Right ventricle myocardium superior (tissue), 1 donor: ENCODE measurements at places on chromosomes 1 and 21.

GRCh38 chr1:76583235-76583868, 283.9 kb upstream of the ST6GALNAC5 start:
- DNase-seq = no peak

GRCh38 chr1:60984062-60984799, 98.1 kb upstream of the NFIA start:
- DNase-seq = peak; percentile 72

DNA sequence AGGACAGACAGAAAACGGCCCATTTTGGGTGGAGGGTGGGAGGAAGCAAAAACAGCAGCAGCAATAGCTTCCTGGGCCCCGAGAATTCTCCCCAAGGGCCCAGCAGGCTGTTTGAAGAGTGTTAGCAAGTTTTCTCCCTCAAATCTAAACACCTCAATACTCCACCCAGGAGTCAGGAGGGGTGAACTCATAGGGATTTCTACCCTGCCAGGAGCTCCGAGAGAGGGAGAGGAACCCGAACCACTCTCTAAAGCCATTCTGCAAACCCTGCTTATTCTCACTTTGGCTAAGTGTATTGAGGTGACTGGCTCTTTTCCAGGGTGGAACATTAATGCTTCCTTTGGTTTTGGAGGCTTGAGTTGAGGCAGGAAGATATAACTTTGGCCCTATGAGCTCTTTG, 55.6 kb upstream of the PPM1J start:
- DNase-seq = no peak

GRCh38 chr1:109246141-109246551, 3.2 kb upstream of the CELSR2 start:
- no peak for DNase-seq

DNA sequence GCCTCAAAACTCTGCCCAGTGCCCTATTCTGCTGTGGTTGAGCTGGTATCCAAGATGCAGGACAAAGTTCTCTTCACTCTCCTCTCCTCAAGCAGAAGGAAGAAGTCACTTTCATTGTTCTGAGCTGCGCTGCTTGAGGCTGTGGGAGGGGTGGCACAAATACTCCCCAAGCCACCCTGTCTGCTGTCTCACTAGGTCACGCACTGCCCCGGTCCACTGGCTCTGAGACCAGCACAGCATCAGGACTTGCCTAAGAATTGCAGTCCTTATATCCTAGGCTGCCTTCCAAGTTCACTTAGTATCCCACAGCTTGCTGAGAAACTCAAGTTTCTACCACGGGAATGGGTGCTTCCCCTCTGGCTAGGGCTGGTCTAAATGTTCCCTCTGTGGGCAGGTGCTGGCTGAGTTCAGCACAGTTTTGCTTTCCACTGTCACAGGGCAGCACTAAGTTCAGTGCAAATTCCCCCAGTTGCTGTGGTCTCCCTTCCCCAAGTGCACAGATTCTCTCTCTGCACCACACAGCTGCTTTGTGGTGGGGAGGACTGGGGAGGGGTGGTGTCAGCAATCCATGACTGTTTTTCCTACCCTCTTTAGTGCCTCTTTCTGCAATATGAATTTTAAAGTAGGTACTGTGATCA, 32.4 kb downstream of the SLC9C2 start:
- no peak for DNase-seq

DNA sequence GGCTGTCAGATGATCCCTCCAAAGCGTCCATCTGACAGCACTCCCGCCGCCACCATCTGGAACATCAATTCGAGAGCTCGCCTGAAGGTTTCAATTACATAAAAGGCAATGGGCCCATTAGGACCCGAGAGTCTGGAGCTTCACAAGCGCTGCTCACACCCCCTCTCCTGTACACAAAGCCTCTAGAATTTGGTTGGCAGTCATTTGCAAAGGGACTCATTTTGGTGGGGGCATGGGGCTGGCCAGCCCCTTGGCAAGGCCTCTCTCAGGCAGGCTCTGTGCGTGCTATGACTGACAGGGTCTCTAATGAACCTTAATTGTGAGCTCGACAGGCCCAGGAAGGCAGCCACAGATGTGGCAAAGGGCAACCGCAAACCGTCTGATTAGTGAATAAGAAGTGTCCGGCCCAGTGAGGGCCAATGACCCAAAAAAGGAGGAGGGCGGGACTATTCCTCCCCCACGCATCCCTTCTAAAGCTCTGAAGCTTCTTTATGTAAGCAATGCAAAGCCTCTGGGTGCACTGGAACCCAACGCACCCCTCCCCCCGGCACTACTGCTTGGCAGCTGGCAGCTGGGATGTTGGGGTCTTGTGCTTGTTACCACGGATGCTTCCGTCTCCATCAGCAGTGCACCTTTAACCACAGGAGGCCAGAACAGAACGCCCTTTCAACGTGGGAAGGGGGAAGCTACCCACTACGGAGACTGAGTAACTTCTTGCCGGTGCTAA, 79.4 kb downstream of the CAPZB start:
- DNase-seq = no peak

DNA sequence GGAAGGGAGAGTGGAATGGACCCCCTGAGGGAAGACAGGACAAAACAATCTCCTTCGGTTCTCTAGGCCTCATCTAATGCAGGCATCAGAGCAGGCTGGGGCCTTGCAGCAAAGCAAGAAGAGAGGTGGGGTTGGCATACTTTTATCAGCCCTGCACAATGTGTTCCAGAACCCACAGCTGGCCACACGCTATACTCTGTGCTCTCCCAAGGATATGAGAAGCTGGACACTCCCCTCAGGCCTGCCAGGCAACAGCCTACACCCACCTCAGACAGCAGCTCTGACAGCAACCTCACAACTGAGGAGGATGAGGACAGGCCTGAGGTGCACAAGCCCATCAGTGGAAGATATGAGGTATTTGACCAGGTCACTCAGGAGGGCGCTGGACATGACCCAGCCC, 27.3 kb downstream of the LY9 start:
- no peak for DNase-seq

DNA sequence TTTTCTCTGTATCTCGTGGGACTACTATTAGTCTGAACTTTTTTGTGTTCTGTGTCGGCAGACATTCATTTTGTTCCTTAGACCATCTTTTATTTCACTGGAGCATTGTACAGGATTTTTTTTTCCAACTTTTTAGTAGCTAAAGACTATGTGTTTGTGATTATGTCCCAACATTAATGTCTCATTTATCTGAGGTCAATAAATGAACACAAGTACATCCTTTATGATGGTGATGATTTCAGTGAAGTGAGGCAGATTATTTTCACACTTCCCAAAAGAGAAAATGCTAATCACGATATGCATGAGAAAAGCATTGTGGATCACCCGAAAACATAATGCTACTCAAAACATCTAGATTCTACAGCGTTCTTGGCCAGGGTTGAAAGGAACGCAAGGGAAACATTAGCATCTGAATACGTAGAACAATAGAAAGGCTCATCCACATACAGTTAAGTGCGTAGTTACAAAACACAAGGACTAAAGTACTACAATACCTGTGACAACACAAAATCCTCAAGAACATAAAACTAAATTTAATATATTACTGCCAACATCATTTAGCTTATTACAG, 981.7 kb upstream of the NCAM2 start:
- no peak for DNase-seq

DNA sequence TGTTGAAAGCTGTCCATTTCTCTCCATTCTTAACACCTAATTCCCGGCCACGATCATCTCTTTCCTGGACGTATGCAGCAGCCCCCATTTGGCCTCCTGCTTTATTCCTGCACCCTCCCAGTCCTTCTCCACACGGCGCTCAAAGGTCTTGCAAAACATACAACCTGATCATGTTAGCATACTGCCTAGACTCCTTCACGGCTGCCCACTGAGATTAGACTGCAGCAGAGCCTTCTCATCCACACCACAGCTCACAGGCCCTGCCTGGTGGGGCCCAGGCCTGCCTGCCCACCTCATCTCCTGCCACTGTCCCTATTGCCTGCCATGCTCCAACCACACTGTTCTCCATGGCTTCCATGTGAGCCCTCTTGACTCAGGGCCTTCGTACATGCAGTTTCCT, 2.7 kb downstream of the GOLT1A start:
- no peak for DNase-seq

GRCh38 chr1:157878059-157878458, 36.5 kb upstream of the CD5L start:
- no peak for DNase-seq

DNA sequence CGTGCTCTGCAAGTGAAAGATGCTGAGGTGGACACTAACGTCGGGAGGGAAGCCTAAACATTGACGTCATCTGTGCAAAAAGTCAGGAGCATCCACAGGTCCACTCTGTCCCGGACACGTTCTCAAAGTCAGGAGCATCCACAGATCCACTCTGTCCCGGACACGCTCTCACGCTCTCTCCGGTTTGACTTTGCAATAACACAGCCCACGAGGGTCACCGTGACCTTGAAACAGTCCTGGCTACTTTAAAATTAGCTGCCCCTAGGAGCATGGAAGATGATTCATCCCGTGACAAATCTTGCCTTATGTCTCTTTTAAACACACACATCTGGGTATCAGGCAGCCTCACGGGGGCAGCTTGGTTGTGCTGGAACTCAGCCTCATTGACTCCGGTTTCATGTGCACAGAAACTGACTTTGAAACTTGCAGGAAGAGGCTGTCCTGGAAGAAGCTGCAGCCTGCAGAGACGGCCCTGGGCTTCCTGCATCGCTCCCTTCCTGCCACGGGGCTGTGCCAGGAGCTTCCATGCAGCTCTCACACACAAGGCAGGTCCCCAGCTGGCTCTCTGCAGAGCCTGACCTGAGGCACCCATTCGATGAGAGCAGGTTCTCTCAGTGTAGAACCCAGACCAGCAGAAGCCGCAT, 18.1 kb upstream of the COL18A1 start:
- peak; percentile 72 for DNase-seq

DNA sequence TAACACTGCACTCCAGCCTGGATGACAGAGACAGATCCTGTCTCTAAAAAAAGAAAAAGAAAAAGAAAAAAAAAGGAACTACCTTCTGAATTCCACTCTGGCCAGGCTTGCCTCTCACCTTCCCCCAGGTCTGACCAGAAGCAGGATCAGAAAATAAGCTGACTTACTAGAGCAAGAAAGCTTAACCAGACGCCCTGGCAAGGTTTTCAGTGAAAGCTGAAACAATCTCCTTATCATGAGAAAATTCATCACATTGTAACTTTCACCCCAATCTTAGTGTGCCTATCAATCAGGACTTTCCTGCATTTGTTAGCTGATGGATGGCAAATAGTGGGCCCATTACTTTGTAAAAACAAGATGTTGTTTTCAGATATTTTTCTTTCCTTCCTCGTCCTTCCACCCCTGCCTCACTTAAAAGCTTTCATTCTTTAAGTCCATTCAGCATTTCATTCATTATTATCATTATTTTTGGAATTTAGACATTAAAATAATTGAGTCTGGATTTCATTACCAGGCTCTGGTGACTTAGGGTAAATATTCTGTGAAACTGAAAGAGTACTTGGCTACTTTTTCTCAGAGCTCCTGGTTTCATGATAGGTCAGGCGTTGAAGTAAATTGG, 96.5 kb upstream of the CD34 start:
- DNase-seq = no peak

GRCh38 chr1:236514703-236515442, 8.9 kb upstream of the LGALS8 start:
- no peak for DNase-seq

DNA sequence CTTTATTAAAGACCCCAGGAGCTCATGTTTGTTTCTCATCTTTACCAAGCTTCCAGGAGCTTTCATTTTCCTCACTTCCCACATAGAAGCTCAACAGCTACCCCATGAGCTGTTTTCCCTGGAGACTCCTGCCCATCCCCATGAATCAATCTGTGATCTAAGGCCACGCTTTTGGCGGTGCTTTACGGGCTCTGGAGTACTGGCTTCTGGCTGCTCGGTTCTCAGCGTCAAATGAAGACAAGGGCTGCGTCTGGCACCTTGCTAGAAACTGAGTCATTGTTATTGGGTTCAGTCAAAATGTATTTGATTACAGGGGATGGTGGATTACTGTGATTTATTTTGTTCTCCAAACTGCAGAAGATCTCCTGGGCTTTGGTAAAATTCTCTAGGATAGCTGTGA, 39.9 kb downstream of the ACP6 start:
- DNase-seq = no peak

- no peak for DNase-seq
These were observed 199.5 kb downstream of the LRRIQ3 start for GRCh38 chr1:73998348-73998959.

DNA sequence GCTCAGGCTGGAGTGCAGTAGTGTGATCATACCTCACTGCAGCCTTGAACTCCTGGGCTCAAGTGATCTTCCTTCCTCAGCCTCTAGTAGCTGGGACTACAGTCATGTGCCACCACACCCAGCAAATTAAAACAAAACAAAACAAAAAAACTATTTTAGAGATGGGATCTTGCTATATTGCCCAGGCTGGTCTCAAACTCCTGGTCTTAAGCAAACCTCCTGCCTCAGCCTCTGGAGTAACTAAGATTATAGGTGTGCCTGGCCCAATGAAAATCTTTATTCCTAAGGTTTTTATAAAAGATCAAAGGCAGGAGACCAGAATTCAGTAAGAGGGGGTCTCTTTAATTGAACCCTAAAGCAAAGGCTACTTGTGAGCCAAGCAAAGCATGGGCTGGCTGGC, 10.1 kb downstream of the INAVA start:
- no peak for DNase-seq

GRCh38 chr1:175338387-175339135, 146.0 kb upstream of the KIAA0040 start:
- no peak for DNase-seq

DNA sequence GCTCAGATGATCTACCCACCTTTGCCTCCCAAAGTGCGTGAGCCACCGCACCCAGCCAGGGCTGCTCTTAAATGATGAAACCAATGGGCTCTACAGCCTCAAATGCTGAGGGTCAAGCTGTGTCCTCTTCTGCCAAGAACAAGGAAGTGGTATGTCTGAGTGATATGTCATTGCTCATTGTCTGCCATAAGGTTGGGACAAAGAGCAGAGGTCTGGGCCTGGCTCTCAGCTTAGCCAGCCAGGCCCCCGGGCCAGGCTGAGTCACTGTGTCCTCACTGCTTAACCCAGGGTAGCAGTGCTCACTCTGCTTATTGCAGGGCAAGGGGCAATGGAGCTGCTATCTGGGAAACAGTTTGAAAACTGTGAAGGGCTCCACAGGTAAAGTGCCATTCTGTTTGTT, 8.3 kb upstream of the ETS2 start:
- DNase-seq = no peak

DNA sequence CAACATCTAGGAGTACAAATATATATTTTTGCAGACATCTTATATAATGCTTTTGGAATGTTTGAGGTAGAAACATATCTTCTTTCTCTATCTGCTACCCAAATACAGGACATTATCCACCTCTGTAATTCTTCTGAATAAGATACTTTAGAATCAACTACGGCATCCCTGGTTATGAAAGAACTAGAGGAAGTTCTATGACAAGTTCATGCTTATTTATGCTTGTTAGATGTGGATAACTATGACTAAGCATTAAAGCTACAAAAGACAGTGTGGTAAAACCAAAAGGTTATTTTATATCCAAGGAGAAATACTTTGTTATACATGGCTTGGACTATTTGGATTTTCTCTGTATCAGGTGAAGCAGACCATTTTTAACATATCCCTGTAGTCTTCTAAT, 894.0 kb downstream of the KCNT2 start:
- DNase-seq = no peak
